ENCODE measurements at places on chromosomes 4 and X.

GRCh38 chr4:53039741-53040458 is 177.8 kb downstream of the RASL11B start:
- no peak for DNase-seq

DNA sequence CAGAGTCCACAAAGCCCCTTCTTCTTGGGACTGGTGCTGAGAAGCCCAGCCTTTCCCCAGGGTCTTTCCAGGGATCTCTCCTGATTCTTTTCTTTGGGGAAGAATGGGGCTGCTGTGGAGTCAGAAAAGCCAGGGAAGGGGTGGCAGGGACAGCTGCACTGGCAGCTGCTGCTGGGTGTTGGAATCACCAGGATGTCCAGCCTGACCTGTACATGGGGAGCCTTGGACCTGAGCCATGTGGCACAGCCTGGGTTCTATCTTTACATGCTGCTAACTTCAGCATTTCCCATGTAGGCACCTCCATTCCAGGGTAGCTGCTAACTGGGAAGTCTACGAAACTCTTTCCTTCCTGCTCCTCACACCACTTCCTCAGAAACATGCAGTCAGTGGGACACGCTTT is 36.0 kb downstream of the MED28 start:
- DNase-seq = no peak

DNA sequence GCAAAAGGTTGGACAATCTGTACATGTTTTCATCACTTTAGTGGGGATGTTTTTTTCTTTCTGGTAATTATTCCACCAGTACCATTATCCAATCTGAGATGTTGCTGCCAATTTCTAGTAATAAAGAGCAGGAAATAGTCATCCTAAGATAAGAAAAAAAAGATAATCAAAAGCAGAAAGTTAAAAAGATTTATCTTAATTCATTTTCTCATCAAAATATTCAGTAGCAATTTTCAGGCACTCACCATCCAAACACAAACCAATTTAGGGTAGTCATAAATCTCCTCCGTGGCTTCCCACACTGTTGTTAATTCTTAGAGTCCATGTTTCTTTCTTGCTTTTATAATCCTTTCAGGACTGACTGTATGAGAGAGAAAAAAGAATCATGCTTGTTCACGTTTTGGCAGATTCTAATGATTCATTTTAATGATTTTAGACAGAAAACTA is 263.7 kb upstream of the UGT8 start:
- no peak for DNase-seq

DNA sequence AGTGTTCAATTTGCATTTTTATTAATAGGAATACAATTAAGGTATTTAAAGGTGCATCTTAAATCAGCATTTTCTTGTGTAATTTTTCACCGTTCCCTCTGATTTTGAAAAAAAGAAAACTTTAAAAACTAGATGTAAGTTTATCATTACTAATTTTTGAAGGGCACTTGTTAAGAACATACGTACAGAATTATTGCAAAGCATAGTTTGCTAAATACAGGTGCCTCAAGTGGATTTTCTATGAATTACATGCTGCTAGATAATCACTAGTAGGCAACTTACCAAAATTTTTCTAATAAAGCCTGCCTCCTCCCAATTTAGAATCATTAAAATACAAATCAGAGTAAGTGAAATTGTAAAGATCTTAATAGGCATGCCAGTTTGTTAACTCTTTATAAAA is 8.5 kb downstream of the CNKSR2 start:
- no peak for DNase-seq

All from renal cortex interstitium (tissue), 15 donors.